ENCODE measurements at places on chromosomes 3 and 15.

DNA sequence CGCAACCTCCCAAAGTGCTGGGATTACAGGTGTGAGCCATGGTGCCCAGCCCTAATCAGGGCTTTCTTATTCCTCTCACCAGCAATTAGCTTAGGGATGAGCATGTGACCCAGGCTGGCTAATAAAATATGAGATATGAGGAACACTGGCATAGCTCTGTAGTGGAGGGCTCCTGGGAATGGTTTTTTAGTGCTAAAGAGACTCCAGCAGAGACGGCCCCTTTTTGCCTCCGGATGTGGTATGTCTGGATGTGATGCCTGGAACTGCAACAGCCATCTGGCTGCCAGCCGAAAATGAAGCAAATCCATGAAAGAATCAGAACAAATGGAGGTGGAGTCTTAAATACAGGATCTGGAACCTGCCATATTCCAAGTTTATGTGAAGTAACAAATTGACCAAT is 69.1 kb upstream of the MAGI1 start:
- no peak for DNase-seq

GRCh38 chr3:62100282-62100989 is 272.9 kb downstream of the FEZF2 start:
- DNase-seq: no peak

GRCh38 chr15:77782691-77783090 is 150.0 kb upstream of the LINGO1 start:
- DNase-seq: no peak

DNA sequence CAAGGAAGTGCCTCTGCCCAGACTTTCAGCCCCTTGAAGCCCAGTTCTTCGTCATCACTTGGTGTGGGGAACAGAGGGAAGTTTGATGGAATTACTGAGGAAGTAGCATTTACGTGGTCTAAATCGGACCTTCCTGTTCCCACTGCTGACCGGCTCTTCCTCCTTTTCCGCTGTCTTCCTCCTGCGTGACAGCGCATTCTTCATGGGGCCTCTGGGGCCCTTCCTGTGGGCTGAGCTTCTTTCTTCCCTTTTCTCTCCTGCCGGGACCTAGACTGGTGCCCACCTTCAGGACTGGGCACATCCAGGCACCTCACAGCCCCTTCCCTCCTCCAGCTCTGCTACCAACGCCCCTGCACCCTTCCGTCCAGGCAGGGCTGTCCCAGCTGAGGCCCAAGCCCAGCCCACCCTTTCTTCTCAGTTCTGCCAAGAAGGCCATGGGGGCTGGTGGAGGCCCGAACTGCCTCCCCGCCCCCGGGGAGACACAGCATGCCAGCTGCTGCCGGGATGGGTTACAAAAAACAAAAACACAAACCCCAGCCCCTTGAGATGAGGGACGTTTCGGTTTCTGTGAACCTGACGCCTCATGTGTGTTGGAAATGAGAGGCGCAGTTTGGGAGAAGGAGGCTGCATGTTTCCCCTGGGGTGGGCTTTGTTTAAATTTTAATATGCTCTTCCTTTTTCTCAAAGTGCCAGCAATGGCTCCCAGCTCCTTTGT is 19.1 kb downstream of the ZNF710 start:
- no peak for DNase-seq

- DNase-seq: no peak
Measured at GRCh38 chr3:37400945-37401344, 226.6 kb upstream of the LRRFIP2 start.

DNA sequence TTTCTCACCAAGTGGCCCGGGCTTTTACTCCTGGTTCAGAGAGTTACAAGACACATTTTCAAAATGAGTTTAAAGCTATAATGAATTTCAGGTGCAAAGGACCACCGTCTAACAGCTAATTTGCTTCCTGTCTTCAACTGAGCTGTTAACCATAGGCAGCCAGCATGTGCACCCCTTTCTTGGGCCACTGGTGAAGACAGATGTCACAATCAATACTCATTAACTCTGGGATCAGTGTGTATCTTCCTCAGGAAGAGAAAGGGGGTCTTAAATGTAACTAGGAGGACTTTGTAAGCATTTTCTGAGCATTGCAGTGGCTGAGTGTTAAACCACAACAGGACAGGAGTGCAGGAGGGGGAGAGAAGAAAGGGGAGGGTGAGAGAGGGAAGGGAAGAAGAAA is 750.7 kb upstream of the CFAP20DC start:
- no peak for DNase-seq

- DNase-seq: peak; percentile 63
Measured at GRCh38 chr15:67097930-67098740, 32.7 kb downstream of the SMAD3 start.

- DNase-seq: no peak
Measured at GRCh38 chr15:84793431-84794161, 23.6 kb upstream of the ALPK3 start.
